ENCODE measurements at places on chromosomes 7 and 10. TPM values are rescaled to one million over a fixed set of nuclear protein-coding genes. Genes with fewer than 3 reads are reported as not detected.
A peak's percentile ranks its signal among the peaks of the same experiment; 100 is the strongest.

CASP7 gene
- 3.9 TPM for total RNA-seq

ITPRIP gene
- total RNA-seq: 1.6 TPM

EGFR gene
- total RNA-seq: 9.4 TPM

RASSF4 gene
- total RNA-seq: 7.2 TPM

ELFN1 gene
- total RNA-seq: 9.5 TPM

NUDT5 gene
- 22.0 TPM for total RNA-seq

CTNNA3 gene
- 1.7 TPM for total RNA-seq

GRCh38 chr7:105429746-105430612 lies 41.3 kb upstream of the SRPK2 start:
- no peak for DNase-seq

DNA sequence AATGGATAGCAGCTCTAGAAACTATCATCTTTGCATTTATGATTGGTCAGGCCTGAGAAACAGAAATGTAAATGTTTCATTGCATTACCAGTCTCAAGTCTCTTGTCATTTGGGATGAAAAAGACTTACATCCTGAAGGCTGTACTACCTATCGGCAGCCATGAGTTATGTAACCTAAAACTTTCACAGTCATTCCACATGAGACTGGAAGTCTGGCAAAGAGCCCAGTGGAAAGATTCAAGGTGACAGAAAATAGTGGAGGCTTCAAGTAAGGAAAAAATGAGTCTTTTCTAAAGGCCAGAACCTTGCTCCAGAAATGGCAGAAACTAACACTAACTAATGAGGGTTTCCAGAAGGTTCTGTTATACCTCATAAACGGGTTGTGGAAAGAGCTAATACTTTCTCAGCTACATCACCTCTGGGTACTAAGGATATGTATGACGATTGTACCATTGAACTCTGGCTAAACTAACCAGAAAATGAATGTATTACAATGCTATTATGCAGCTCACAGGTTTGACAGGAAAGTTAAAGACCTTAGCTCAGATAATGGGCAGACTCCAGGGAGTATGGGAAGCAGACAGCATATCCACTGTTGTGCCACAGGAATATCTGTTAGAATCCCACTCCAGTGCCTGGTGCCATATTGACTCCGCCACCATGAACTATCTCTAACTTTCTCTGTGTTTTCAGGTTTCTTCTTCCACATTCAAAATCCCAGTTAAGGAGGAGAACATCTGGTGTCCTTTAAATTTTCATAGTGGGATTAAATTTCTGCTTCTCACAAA lies 41.7 kb upstream of the DYNC1I1 start:
- DNase-seq: no peak

DNA sequence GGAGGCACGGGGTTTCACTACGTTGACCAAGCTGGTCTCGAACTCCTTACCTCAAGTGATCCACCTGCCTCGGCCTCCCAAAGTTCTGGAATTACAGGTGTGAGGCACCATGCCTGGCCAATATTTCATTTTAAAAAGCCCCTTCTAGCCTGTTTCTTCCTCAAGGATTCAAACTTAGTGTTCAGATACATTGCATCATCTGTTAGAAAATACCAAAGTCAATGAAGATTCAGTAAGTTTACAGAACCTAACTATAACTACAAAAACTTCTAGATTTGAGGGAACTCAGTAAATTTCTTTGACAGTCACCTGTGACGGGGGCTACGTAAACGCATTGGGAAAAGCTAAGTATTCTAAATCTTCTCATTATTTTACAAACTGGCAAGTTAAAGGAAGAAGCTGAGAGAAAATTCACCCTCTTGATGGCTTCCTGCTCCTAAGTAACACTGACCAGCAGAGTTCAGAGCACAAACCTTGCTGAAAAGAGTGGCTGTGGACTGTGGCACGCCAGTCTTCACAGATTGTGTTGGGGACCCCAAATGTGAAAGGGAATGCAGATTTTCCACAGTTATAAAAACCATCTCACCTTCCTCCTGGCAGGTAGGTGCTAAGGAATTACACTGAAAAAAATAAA lies 162.2 kb downstream of the PKD1L1 start:
- no peak for DNase-seq

GRCh38 chr10:1293636-1294435 lies 237.7 kb downstream of the WDR37 start:
- DNase-seq: no peak

GRCh38 chr10:11782793-11783557 lies 40.2 kb upstream of the PROSER2 start:
- DNase-seq: no peak

- no peak for DNase-seq
Measured at GRCh38 chr10:78937393-78937792, 131.4 kb upstream of the ZMIZ1 start.

GRCh38 chr10:43689955-43690771 lies 41.5 kb upstream of the ZNF32 start:
- peak; percentile 67 for DNase-seq

GRCh38 chr7:46174196-46174580 lies 253.1 kb upstream of the IGFBP3 start:
- DNase-seq: no peak

GRCh38 chr10:59036311-59037017 lies 140.0 kb upstream of the PHYHIPL start:
- DNase-seq: no peak

DNA sequence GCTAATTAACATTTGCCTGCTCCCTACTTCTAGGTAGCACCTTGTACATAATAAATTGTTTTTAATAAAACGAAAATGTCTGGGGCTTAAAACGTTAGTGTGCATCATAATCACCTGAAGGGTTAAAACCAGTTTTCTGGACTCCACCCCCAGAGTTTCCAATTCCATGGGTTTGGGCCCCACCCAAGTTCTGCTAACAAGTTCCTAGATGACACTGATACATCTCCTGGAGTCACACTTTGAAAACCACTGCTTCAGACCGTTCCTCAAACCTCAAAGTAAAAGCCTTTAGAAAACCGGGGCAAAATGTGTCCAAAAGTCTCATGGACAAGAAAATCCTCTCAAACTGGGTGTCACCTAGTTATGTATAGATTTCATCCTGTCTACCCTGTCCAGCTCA lies 9.3 kb downstream of the OSBPL3 start:
- DNase-seq: no peak

DNA sequence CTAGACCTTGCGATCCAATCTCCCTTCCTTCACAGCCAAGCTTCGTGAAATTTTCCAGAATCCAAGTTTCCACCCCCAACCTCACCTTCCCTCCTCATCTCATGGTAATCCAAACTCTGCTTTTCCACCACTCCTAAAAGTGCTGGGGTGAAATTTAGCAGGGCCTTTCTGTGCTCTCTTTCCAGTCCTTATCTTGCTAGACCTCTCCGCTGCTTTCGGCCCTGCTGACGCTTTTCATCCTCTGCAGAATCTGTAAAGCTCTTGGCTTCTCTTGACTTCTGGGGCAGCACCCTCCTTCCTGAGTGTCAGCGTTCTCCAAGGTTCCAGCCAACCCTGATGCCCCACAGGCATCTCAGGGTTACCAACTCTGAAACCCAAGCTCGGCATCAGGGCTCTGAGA lies 7.7 kb downstream of the PLAC9 start:
- no peak for DNase-seq

DNA sequence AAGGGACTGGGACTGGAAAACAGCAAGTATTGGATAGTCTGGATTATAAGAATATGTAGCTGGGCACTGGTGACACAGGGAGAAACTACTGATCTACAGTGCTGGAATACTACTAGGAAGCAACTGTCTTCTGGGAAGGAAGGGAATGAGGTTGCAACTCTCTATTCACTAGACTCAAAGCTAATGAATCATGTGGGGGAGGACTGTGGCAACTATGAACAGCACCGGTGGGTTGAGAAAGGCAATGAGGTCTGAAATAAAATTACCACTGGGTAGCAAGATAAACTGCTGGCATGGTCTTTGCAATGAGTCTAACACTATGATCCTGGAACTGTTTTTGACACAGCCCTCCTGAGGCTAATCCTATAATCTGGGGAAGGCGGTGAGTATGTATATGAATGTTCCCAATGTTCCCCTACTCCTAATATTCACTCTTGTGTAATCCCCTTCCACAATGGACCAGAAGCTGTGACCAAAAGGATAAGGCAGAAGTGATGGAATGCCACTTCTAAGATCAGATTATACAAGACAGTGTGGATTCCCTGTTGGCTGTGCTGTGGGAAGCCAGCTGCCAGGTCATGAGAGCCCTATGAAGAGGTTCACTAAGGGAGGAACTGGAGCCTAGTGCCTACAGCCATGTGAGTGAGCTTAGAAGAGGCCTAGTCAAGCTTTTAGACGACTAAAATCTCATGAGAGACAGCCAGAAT lies 101.3 kb upstream of the DNAJB12 start:
- no peak for DNase-seq

DNA sequence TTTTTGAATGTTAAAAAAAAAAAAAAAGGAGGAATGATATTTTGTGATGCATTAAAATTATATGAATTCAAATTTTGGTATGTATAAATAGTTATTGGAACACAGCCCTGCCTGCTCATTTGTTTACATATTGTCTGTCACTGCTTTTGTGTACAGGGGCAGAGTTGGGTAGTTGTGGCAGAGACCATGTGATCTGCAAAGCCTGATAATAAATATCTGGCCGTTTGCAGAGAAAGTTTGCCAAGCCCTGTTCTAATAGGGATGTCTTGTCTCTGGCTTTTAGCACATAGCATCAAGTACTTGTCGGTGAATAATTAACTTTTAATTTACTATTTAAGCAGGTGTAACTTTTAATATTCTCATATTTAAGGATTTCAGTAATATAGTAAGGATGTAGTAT lies 19.8 kb downstream of the TSPAN13 start:
- DNase-seq: no peak

DNA sequence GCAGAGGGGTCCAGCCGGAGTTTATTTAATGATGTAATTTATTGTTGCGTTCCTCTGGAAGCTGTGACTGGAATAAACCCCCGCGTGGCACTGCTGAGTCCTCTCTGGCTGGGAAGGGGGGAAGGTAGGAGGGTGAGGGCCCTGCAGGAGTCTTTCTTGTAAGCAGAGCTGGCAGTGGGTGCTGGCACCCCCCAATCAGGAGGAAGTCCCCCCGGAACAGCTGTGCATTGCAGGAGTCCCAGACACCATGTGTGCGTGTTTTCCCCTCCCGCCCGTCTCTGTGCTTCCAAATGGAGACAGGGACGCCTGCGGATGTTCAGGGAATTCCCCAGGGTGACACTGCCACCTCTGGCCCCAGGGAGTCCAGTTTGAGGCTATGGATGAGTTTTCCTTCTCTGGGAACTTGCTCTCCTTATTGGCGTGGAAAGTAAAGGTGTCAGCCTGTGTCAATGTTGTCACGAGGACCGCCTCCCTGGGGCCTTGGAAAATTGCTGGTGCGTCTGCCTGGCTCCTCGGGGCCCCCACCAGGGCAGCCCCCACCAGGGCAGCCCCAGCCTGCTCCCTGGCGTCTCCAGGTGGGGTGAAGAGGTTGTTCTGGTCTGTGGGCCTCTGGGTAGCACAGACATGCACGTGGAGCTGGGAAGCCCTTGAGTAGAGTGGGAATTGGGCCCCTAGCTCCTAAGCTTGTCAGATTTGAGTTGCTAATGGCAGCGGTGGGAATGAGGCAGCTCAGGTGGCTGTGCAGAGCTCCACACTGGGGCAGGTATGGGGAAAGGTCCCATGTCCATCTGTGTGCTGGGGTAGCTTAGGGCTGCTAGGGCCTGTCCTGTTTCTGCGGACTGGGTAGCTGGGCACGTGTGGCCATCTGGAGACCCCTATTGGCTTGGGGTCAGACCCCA lies 2.7 kb downstream of the FZD9 start:
- no peak for DNase-seq

DNA sequence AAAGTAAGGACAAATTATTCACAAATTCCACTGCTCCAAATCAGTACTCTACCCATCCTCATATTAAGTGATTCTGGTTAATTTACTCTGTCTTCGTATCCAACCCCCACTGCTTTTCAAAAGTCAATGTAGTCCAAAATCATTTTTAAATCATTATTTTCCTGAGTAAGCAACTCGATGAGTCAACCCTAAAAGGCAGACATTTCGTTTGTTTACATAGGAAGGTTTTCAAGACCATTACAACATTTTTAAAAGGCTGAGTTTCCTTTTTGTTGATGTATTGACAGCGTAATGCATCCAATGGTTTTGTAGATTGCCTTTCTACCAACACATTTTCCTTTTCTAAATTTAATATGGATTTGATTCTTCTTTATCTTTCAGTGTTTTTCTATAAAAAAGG lies 523.0 kb upstream of the ANKRD30A start:
- no peak for DNase-seq

DNA sequence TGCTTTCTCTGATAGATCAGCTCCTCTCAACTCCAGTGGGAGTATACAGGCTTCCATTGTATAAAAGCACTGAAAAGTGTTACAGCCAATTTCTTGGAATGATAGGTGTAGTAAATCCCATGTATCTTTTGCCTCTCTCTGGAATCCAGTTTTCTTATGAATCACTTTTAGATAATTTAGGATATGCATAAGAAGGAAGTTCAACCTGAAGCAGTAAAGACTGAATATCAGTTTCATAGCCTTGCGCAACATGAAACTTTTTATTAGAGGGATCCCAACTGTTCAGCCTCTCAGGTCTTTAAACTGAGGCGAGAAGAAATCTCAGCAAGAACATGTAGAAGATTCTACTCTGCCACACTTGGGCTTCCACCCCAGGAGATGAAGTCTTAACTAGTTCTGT lies 280.0 kb downstream of the MALRD1 start:
- DNase-seq: no peak

GRCh38 chr7:134959810-134960209 lies 26.5 kb upstream of the AGBL3 start:
- DNase-seq: no peak

Measured in occipital lobe (tissue), 3 donors.